ENCODE measurements at places on chromosomes 1 and 21.
A peak's percentile ranks its signal among the peaks of the same experiment; 100 is the strongest.

- DNase-seq, result no peak
Observed at GRCh38 chr1:240616018-240616417, 4.1 kb upstream of the GREM2 start.

DNA sequence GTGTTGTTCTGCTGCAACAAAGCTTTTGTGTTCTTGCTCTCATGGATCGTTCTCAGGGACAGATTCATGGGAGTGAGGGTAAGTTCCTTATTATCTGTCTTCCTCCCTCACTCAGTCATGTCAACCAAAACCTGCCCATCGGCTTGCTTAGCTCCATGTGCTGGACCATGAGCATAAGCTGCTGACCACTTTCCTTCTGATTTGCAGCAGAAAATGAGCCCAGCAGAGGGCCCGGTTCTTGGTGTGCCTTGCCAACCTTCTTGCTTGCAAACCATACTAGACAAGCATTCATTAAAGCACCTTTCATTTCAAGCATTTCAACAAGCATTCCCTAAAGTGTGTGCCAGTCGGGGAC, 64.0 kb upstream of the COA6 start:
- no peak for DNase-seq

- DNase-seq, result peak; percentile 60
Observed at GRCh38 chr1:16727190-16728111, 12.9 kb upstream of the RNU1-4 start.

DNA sequence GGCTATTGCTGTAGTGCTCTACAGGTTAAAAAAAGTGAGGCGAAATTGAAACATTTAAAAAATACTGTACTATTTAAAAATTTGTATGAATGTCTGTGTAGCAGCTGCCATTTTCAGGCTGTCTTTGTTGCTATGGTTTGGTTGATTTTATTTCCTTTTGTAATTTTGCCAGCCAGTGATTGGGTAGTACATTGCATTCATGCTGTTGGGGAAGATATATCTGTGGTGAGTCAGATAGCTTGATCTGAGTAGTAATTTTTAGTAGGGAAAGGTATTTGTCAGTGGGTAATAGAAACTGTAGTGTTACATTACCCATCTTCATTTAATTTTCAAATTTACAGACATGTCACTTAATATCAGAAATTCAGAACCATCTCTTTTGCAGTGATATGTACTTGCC, 15.0 kb downstream of the NFIA start:
- DNase-seq, result no peak

Measured in stimulated activated CD4-positive, alpha-beta T cell treated with anti-CD3 and anti-CD28 coated beads, Interleukin-12 subunit alpha, Interleukin-12 subunit beta, amount 100 ng/mL, for 24 hours (primary cell).